ENCODE measurements at places on chromosomes 1 and 21. TPM values are rescaled to one million over a fixed set of nuclear protein-coding genes. Genes with fewer than 3 reads are reported as not detected.

The TRIM46 gene
- 2.9 TPM for total RNA-seq

The CFHR2 gene
- not detected for total RNA-seq

The HES4 gene
- total RNA-seq = 50.2 TPM

The FMOD gene
- not detected for total RNA-seq

The NUCKS1 gene
- 94.9 TPM for total RNA-seq

The FGR gene
- total RNA-seq = not detected

The HES3 gene
- not detected for total RNA-seq

The SELENBP1 gene
- 7.5 TPM for total RNA-seq

Measured in A549 treated with Hydrocortisone at 1 μM for 4 hours (cell line).